Central memory CD8-positive, alpha-beta T cell (primary cell): ENCODE measurements at places on chromosomes 5 and 9.

- DNase-seq = no peak
- peaks cover 2% of the 10 kb centered on the region for H3K36me3 ChIP-seq
- H3K4me1 ChIP-seq = no peaks in the 10 kb centered on the region
- no peak overlapping the region for H3K4me3 ChIP-seq
These were observed 762 bp downstream of the CACNA1B start for GRCh38 chr9:137878146-137878941.

- DNase-seq = no peak
- peaks cover 12% of the 10 kb centered on the region for H3K36me3 ChIP-seq
- no peaks in the 10 kb centered on the region for H3K27me3 ChIP-seq
- peak overlapping the region; percentile 55 for H3K4me3 ChIP-seq
- peak overlapping the region; percentile 67 for H3K27ac ChIP-seq
These were observed 31.5 kb downstream of the RAPGEF1 start for GRCh38 chr9:131708226-131709002.

- H3K4me3 ChIP-seq = no peak overlapping the region
- DNase-seq = no peak
- H3K27me3 ChIP-seq = no peaks in the 10 kb centered on the region
These were observed 38.7 kb downstream of the CXXC5 start for GRCh38 chr5:139686706-139687441.

DNA sequence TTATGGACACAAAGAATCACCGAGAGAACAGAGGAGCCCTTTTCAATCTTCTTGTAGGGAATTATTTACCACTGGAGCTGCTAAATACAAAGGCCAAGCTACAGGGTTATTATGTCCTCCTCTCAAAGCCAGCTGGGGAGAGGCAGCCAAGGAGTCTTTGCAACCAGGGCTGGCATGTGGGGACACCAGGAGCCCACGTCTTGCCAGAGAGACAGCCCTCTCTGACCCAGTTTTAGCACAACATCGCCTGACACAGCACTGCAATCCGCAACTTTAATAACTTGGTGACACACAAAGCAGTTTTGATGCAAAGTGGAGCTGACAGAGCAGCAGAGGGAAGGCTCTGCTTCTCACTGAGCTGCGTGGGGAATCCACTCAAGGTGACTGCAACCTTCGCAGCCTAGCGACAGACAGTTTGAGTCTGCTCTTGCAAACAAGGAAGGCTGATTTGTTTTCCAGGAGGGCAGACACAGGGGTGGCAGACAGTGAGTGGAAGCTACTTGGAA is 33.6 kb downstream of the TLR4 start:
- no peak for DNase-seq
- H3K27ac ChIP-seq = no peak overlapping the region
- no peaks in the 10 kb centered on the region for H3K36me3 ChIP-seq
- peaks cover 16% of the 10 kb centered on the region for H3K27me3 ChIP-seq

GRCh38 chr5:111453747-111454146 is 58.6 kb downstream of the STARD4 start:
- H3K4me3 ChIP-seq = no peak overlapping the region
- peaks cover 21% of the 10 kb centered on the region for H3K36me3 ChIP-seq
- peaks cover 6% of the 10 kb centered on the region for H3K4me1 ChIP-seq
- H3K27ac ChIP-seq = peak overlapping the region; percentile 30
- no peak for DNase-seq
- no peaks in the 10 kb centered on the region for H3K27me3 ChIP-seq

DNA sequence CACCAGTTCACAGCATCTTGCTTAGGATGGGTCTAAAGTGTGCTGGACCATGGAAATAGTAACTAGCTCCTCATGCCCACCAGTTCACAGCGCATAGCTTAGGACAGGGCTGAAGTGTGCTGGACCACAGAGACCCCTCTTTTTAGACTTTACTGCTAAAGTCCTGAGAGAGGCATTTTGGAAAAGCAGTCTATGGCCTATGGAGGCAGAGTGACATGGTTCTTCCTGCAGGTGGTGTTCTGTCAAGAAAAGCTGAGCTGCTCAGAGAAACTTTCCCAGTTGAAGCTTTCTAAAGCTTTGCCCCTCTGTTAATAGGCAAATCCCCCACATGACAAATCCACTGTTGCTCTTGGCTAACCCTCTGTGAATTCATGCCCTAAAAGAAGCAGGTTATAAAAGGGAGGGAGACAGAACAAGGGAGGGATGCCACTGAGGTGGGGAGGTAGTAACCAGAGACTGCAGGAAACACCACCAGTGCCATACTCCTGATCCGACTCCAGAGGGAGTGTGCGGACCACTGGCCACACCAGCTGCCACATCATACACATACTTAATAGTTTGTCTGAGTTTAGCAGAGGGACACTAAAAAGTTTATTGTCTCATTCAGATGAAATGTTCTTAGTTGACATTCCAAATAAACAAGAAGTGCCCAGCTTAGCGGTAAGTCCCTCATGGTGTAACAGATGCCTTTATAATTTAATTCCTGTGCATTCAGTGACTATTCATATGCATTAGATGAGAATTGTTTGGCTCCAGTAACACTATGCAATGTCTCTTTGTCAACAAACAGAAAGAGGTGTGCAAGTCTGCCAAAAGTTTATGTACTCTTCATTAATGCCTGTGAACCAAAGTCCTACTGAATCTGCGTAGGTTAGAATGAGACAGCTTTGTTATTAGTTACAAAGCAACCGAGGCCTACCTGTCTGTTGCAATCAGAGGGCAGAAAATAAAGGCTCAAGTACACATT is 236.2 kb upstream of the NFIL3 start:
- H3K36me3 ChIP-seq = peaks cover 2% of the 10 kb centered on the region
- H3K4me1 ChIP-seq = no peaks in the 10 kb centered on the region
- no peak overlapping the region for H3K27ac ChIP-seq
- peaks cover 65% of the 10 kb centered on the region for H3K27me3 ChIP-seq
- no peak overlapping the region for H3K4me3 ChIP-seq
- no peak for DNase-seq

- H3K36me3 ChIP-seq = no peaks in the 10 kb centered on the region
- H3K27ac ChIP-seq = no peak overlapping the region
- no peak for DNase-seq
- H3K27me3 ChIP-seq = peaks cover 33% of the 10 kb centered on the region
- H3K4me1 ChIP-seq = no peaks in the 10 kb centered on the region
- H3K4me3 ChIP-seq = no peak overlapping the region
These were observed 87.3 kb downstream of the PRDM6 start for GRCh38 chr5:123176224-123176937.

GRCh38 chr5:142726188-142726731 is 40.4 kb upstream of the FGF1 start:
- no peaks in the 10 kb centered on the region for H3K27me3 ChIP-seq
- no peak overlapping the region for H3K4me3 ChIP-seq
- no peak overlapping the region for H3K27ac ChIP-seq
- no peaks in the 10 kb centered on the region for H3K36me3 ChIP-seq
- DNase-seq = no peak

DNA sequence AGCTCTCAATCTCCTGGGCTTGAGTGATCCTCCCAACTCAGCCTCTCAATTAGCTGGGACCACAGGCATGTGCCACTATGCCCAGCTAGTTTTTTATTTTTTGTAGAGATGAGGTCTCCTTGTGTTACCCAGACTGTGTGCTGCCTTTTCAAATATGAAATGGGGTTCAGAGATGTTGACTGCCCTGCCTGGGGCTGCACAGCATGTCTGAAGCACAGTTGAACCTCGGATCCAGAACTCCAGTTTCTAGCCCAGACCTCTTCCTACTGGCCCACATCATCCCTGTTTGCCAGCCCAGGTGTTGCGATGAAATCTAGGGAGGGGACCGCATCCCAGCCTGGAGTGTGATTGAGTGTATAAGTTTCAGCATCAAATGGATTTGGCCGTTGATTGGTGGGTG is 69.4 kb downstream of the HMCN2 start:
- no peaks in the 10 kb centered on the region for H3K4me1 ChIP-seq
- DNase-seq = no peak
- no peak overlapping the region for H3K4me3 ChIP-seq
- H3K27me3 ChIP-seq = peaks cover 60% of the 10 kb centered on the region
- H3K36me3 ChIP-seq = peaks cover 3% of the 10 kb centered on the region

DNA sequence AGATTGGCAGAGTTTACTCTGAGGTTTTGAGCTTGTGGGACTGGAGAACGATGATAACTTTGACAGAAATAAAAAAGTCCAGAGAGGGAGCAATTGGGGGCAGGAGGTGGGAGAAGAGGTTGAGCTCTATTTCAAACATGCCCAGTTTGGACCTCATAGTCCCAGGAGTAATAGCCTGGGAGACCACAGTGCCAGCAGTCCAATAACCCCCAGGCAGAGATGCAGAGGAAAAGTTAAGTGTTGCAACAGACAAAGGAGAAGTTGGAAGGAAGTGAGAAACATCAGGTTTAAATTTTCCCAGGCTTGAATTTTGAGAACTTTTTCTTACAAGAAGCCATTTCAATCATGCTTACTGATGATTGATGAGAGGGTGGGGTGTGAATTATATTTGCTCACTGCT is 117.0 kb upstream of the GHR start:
- no peaks in the 10 kb centered on the region for H3K4me1 ChIP-seq
- no peaks in the 10 kb centered on the region for H3K27me3 ChIP-seq
- no peak overlapping the region for H3K4me3 ChIP-seq
- no peak overlapping the region for H3K27ac ChIP-seq

GRCh38 chr9:99807956-99808355 is 13.7 kb upstream of the NR4A3 start:
- H3K27ac ChIP-seq = no peak overlapping the region
- H3K4me1 ChIP-seq = peaks cover 16% of the 10 kb centered on the region
- peaks cover 6% of the 10 kb centered on the region for H3K36me3 ChIP-seq
- no peak for DNase-seq
- no peaks in the 10 kb centered on the region for H3K27me3 ChIP-seq

DNA sequence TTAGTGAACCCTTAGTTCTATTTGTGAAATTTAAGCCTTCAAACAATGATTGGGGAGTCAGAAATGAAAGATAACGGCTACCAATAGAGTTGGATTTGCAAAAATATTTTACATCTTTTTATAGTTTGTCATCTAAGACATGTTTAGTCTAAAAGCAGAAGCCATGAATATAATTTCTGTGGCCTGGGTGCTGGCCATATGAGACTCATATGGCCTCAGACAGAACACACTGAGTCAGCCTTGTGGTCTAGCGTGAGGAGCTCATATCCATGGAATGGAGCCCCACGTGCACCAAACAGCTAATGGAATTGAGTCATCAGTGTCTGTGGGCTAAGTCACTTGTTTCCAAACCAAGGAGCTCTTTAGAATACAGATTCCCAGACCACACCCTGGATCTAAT is 240.7 kb upstream of the NREP start:
- no peaks in the 10 kb centered on the region for H3K4me1 ChIP-seq
- H3K36me3 ChIP-seq = no peaks in the 10 kb centered on the region
- DNase-seq = no peak
- no peak overlapping the region for H3K4me3 ChIP-seq

GRCh38 chr9:27530915-27531755 is 1.5 kb upstream of the MOB3B start:
- no peaks in the 10 kb centered on the region for H3K27me3 ChIP-seq
- peaks cover 17% of the 10 kb centered on the region for H3K4me1 ChIP-seq
- peaks cover 3% of the 10 kb centered on the region for H3K36me3 ChIP-seq

- H3K27me3 ChIP-seq = no peaks in the 10 kb centered on the region
- H3K36me3 ChIP-seq = peaks cover 87% of the 10 kb centered on the region
- H3K4me1 ChIP-seq = peaks cover 18% of the 10 kb centered on the region
- no peak for DNase-seq
- no peak overlapping the region for H3K27ac ChIP-seq
These were observed 15.2 kb downstream of the NUP214 start for GRCh38 chr9:131140550-131140949.

DNA sequence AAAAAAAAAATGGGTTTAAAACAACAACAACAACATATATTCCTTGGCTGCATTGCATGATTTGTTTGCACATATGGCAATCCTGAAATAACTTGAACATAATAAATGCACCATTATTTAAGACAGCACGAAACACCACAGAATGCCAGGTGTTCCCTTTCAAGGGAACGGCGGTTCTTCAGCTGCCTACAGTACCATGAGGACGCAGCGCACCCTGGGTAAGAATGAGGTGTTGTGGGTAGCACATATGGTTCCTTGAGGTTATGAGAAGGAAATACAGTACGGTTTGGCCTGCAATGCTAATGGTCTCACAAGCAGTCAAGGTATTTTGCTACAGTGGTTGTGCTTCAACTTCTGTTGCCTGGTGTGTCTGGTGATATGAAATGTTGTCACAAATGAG is 174.8 kb downstream of the SLC12A2 start:
- no peaks in the 10 kb centered on the region for H3K4me1 ChIP-seq
- H3K36me3 ChIP-seq = peaks cover 3% of the 10 kb centered on the region
- H3K4me3 ChIP-seq = no peak overlapping the region
- no peak for DNase-seq
- peaks cover 13% of the 10 kb centered on the region for H3K27me3 ChIP-seq

DNA sequence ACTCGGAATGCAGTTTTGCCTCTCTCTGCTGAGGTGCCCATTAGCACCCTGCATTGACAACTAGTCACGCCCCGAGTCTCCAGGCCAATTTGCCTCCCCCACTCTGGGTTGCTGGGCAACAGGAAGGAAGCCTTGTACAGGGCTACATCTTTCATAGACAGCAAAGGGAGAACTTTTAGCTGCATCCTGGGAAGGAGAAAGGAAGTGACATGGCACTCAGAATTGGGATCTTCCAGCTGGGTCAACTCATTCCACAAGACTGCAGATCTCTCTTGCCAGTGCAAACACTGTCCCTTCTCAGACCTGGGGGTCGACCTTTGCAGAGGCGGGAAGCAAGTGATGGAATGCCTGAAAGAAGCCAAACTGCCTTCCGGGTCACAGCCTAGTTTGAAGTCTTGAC is 282.0 kb downstream of the SLIT3 start:
- no peak for DNase-seq
- no peak overlapping the region for H3K4me3 ChIP-seq
- H3K4me1 ChIP-seq = no peaks in the 10 kb centered on the region

DNA sequence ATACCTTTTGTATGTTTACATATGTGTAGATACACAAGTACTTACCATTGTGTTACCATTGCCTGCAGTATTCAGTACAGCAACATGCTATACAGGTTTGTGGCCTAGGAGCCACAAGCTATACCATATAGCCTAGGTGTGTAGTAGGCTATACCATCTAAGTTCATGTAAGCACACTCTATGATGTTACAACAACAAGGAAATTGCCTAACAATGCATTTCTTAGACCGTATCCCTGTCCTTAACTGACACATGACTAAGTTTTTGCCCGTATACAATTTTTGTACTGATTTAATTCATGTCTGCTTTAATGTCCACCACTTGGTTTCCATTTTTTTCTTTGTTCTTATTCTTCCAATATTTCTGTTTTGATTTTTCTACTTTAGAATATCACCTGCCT is 18.5 kb downstream of the TNPO1 start:
- no peaks in the 10 kb centered on the region for H3K27me3 ChIP-seq
- no peak overlapping the region for H3K27ac ChIP-seq
- no peak overlapping the region for H3K4me3 ChIP-seq
- H3K36me3 ChIP-seq = no peaks in the 10 kb centered on the region
- peaks cover 5% of the 10 kb centered on the region for H3K4me1 ChIP-seq

- no peak for DNase-seq
- H3K4me1 ChIP-seq = no peaks in the 10 kb centered on the region
- H3K4me3 ChIP-seq = no peak overlapping the region
- H3K27ac ChIP-seq = no peak overlapping the region
These were observed 311.0 kb downstream of the SLIT3 start for GRCh38 chr5:168989731-168990505.

GRCh38 chr5:51043745-51044144 is 339.5 kb upstream of the ISL1 start:
- no peak overlapping the region for H3K4me3 ChIP-seq
- no peaks in the 10 kb centered on the region for H3K36me3 ChIP-seq
- no peak for DNase-seq
- H3K27me3 ChIP-seq = no peaks in the 10 kb centered on the region
- no peak overlapping the region for H3K27ac ChIP-seq
- no peaks in the 10 kb centered on the region for H3K4me1 ChIP-seq

- no peaks in the 10 kb centered on the region for H3K36me3 ChIP-seq
- no peak overlapping the region for H3K4me3 ChIP-seq
- H3K27me3 ChIP-seq = no peaks in the 10 kb centered on the region
These were observed 483.2 kb downstream of the CDH10 start for GRCh38 chr5:24161559-24161958.
